ENCODE measurements at places on chromosomes 12 and 14. TPM values are rescaled to one million over a fixed set of nuclear protein-coding genes. Genes with fewer than 3 reads are reported as not detected.

DNA sequence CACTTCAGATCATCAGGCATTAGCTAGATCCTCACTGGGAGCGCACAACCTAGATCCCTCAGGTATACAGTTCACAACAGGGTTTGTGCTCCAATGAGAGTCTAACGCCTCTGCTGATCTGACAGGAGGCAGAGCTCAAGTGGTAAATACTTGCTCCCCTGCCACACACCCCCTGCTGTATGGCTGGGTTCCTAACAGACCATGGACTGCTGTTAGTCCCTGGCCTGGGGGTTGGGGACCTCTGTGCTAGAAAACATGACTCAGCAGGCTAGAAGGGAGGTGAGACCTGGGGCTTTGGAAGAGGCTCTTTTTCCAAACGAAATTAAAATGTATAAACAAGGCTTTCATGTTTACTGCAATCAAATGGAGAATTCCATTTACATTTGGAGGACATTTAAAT lies 691.1 kb downstream of the FLRT2 start:
- DNase-seq = no peak

DNA sequence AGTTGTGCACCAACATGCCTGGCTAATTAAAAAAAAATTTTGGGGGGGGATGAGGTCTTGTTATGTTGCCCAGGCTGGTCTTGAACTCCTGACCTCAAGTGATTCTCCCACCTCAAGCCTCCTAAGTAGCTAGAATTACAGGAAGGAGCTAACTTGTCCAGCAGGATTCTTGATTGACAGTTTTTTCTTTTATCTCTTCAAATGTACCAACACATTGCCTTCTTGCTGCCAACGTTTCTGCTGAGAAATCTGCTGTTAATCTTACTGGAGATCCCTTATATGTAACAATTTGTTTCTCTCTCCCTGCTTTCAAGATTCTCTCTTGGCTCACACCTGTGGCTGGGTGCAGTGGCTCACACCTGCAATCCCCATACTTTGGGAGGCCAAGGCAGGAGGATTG lies 22.4 kb upstream of the MARK3 start:
- no peak for DNase-seq

- no peak for DNase-seq
Measured at GRCh38 chr12:71870416-71870815, 30.9 kb downstream of the TBC1D15 start.

DNA sequence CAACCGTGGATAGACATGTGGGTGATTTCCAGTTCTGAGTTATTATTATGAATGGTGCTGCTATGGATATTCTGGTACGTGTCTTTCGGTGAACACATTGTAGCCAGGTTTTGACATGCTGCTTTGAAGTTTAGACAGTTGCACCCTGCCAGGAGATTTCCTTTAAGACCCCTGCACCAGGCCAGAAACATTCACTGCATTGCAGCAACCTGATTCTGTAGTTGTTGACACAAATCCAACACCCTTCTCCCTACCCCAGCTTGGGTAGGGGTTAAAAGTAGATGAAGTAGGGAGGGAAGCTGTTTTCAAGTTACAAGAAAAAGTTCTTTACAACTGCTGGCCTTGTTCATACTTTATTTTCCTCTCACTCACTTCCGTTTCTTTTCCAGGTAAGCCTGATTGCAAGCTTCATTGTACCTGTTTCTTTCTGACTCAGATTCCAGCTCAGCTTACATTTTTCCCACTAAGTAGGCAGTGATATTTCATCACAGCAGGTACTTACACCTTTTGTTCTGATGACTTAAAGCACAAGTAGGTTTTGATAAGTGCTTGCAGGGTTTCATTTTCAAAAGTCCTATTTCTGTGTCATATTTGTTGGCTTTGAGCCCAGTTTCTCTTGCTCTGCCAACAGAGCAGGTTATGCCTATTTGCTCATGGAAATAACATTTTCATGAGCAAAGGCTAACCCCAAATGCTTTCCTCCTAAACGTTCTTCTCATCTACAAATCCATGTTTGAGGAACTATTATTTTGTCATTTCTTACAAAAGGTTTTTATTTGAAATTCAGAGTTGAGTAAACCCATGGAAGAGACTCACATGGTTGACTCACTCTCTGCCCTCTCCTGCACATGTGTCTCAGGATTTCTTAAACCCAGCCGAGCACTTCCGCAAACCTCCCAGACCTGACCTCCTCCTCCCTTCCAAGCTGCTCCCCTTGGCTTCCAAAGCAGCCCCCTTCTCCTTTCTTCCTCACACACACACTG lies 12.1 kb upstream of the LTA4H start:
- DNase-seq = no peak

DNA sequence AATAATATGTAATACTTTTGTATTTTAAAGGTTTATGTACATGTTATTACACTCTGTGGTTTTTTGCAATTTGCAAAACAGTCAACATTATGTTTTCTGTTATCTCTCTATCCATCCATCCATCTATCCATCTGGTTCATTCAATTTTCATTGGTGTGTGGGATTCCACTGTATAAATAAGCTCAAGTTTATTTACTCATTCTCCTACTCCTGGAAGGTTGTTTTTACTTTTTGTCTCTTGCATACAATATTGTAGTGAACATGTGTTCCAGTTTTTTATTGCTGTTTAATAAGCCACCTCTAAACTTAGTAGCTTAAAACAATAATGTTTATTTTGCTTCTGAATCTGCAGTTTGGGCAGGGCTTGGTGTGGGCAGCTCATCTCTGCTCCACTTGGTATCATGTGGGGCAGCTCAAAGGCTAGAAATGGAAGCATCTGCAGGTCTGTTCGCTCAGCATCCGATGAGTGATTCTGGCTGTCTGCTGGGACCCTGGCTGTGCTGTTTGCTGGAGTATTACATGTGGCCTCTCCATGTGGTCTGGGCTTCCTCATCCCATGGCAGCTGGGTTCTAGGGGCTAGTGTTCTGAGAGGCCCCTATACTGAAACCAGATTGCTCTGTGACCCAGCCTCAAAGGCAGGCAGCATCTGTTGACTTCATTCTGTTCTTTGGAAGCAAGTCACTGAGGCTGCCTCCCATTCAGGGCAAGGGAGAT lies 98.8 kb downstream of the SLC25A47 start:
- no peak for DNase-seq

GRCh38 chr12:132489078-132489601 lies 811 bp upstream of the FBRSL1 start:
- DNase-seq = no peak

GPN3 gene
- total RNA-seq = 21.6 TPM

HELB gene
- 3.3 TPM for total RNA-seq
